ENCODE measurements at places on chromosomes 16 and 17.

GRCh38 chr17:48818361-48818841, 1.4 kb upstream of the TTLL6 start:
- no peak for DNase-seq

DNA sequence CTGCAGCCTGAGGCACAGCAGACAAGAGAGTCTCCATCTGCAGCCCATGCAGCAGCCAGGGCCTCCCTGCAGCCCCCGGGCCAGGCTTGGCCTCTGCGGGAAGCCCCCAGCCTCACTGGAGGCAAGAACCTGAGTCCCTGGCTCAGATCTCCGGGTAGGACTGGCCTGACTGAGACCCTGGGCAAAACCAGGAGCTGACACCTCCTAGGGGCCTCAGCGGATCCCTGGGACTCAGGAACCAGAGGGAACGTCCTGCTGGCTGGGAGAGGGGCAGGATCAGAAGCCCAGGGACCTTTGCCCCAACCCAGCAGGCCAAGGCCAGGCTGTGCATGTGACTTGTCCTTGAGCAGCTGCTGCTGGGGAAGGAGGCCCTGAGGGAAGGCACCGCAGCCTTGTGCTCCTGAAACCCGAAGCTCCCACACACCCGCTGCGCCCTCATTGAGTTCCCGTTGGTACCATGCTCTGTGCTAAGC, 1.7 kb upstream of the PRSS21 start:
- no peak for DNase-seq

- no peak for DNase-seq
Measured at GRCh38 chr17:42508426-42509165, 27.4 kb upstream of the NAGLU start.

- no peak for DNase-seq
Measured at GRCh38 chr16:66036184-66036583, 330.3 kb upstream of the CDH5 start.

DNA sequence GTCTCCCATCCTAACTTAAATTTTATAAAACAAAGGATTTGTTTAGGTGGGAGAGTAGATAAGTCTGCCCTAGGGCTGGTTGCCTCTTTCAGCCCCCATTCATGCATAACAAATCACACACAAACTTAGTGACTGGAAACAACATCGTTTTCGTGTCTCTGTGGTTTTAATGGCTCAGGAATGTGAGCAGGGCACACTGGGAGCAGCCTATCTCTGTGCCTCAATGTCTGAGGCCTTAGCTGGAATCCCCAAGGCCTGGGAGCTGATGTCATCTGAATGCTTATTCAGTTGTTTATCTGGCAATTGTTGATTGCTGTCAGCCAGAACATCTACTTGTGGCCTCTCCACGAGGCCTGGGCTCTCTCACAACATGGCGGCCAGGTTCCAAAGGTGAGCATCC, 101.9 kb upstream of the HSBP1 start:
- DNase-seq = no peak

GRCh38 chr17:73550556-73550955, 93.7 kb downstream of the SDK2 start:
- DNase-seq = no peak

GRCh38 chr17:73101031-73101430, 8.5 kb upstream of the SLC39A11 start:
- no peak for DNase-seq

- no peak for DNase-seq
Measured at GRCh38 chr17:9151091-9151490, 129.8 kb downstream of the NTN1 start.

DNA sequence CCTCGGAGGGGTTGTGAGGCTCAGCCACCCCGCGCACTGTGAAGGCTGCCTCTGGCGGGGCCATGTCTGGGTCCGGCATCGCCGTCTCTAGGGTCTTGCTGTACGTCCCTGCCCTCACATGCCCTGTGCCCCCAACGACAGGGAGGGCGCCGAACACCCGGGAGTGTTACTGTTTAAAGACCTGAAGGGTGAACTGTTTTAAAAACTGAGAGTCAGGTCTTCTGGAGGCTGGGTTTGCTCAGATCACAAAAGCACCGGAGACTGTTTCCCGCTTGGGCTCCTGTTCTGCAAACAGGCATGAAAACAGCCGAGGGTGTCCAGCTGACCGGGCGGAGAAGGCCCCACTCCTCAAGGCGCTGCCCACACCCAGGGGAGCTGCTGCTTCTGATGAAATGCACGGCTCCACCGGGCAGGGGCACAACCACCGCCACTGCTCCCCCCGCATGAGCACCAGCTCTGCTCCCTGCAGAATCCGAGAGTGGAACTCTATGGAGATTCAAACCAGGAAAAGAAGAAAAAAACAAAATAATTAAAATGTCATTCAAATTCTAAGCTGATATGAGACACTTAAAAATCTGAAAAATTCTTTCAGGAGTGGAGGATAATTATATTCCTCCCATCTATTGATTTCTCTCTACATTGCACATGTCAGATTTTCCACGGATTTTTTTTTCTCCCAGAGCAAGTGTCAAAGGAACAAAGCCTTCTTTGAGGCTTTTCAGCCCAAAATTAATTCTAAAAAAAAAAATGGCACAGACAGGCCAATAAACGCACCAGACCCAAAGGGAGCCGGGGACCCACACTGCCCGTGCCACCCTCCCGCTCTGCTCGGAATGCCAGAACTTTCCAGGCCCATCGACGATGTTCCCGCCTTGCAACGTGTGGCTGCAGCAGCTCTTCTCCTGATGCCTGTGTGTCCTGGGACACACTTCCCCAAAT, 74.3 kb downstream of the LMF1 start:
- DNase-seq = no peak

DNA sequence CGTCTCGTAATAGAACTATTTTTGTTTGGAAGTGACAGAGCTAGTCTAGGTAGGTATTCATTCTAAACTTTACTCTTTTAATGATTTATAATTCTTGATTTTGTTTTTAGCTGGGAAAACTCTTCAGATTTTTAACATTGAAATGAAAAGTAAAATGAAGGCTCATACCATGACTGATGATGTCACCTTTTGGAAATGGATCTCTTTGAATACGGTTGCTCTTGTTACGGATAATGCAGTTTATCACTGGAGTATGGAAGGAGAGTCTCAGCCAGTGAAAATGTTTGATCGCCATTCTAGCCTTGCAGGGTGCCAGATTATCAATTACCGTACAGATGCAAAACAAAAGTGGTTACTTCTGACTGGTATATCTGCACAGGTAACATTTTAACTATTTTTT, 27.6 kb downstream of the CLTC start:
- no peak for DNase-seq

DNA sequence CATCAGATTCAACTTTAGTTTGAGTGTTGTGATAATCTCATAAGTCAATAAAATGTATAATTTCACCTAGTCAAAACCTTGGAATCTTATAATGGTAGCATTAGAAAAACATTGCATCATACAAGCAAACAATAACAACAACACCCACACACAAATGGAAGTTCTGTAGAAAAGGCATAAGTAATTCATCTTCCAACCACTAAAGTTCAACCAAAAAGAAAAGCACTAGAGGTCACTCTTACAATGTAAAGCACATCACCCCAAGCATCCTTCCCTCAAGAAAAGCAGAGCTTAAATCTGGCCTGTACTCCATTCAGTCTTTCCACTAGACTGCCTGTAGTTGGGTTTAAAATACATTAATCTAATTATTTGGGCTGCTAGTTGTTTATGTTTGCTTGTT, 1.8 kb downstream of the CNTNAP4 start:
- no peak for DNase-seq

DNA sequence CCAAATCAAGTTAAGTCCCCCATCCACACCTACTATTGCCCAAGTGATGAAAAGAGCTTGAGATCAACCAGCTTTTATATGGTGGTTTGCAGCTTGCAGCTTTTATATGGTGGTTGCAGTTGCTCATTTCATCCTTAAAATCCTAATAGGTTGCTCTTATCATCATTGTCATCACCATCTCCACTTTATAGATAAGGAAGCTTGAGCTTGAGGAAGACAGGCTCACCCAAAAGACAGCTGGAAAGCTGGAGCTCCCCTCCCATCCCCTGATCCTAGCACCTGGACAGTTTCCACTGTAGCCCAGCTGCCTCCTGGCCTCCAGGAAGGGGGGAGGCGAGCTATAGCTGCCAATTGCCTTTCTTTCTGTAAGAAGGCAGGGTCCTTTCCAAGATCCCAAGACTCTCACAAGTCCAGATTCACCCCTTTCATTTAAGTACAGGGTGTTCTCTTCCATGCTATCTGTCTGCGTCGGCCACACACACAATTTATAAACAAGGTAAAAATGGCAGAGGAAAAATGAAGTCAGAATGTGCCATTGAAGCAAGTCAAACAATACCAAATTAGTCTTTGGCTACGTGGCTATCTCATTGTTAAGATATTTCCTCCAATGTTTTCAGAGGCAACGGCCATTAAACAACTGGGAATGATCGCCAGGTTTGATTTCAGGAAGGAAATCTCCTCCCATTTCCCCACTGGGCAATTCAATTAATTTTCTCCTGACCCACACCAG, 63.3 kb downstream of the PECAM1 start:
- no peak for DNase-seq

GRCh38 chr16:67782567-67783352, 23.6 kb downstream of the RANBP10 start:
- DNase-seq = no peak

- DNase-seq = no peak
Measured at GRCh38 chr17:81434072-81434471, 38.8 kb downstream of the BAHCC1 start.

- DNase-seq = no peak
Measured at GRCh38 chr16:58339452-58339981, 44.7 kb upstream of the PRSS54 start.

DNA sequence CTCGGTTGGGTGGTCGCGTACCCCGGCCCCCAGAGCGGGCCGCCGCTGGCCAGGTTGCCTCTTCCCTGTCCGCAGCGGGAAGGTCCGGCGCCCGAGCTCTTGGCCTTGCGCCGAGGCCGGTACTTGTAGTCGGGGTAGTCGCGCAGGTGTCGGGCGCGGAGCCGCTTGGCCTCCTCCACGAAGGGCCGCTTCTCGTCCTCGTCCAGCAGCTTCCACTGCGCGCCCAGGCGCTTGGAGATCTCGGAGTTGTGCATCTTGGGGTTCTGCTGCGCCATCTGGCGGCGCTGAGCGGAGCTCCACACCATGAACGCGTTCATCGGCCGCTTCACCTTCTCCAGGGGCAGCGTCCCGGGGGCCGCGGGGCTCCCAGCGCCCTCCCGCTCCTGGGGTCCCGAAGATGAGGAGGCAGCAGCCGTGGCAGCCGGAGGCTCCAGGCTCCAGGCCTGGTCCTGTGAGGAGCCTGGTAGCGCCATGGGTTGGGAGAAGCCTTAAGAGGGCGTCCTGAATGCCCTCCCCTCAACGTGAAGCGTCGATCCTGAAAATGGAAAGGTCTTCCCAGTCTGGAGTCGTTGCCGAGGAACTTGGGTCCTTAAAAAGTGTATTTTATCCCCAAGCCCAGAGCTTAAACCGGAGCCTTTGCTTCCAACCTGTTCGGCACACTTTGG, 558 bp downstream of the SOX15 start:
- DNase-seq = peak; percentile 86

- DNase-seq = no peak
Measured at GRCh38 chr17:40533896-40534295, 31.4 kb downstream of the CCR7 start.

All from CD4-positive, alpha-beta T cell (primary cell).